Aorta (tissue), 5 donors: ENCODE measurements at places on chromosomes 11 and 22. TPM values are rescaled to one million over a fixed set of nuclear protein-coding genes. Genes with fewer than 3 reads are reported as not detected.

Gene OR51I1
- 0.49 TPM for total RNA-seq

Gene PAX6
- total RNA-seq = not detected

Gene LMO1
- not detected for total RNA-seq

Gene LARGE2
- total RNA-seq = not detected

Gene PGR
- 14.1 TPM for total RNA-seq

Gene OR52I1
- not detected for total RNA-seq

Gene PANX2
- 1.2 TPM for total RNA-seq

Gene CBLIF
- not detected for total RNA-seq

Gene KBTBD3
- 9.9 TPM for total RNA-seq

Gene CCDC34
- 1.4 TPM for total RNA-seq

- no peak for DNase-seq
Measured at GRCh38 chr11:14673824-14674405, 30.3 kb downstream of the PDE3B start.

GRCh38 chr11:87491381-87491780 lies 453.6 kb downstream of the TMEM135 start:
- DNase-seq = no peak

GRCh38 chr11:76635991-76636738 lies 34.4 kb downstream of the LRRC32 start:
- DNase-seq = no peak

DNA sequence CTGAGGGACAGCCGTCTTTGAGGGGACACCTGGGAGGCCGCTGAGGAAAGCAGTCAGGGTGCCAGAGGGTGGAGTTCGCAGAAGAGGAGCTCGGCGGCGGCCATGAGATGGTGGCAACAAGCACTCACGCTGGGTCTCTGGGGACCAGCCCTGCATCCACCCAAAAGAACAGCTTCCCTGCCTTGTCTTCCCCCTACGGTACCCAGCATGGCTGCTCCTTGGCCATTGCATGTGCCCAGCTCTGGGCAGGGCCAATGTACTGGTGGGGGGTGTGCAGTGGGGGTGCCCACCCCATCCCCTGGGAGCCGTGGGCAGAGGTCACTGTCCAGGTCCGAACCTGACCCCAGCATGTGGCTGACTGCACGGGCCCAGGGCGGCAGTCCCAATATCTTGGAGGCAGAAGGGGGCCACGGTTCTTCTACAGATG lies 42.3 kb downstream of the OSBPL5 start:
- peak; percentile 75 for DNase-seq

GRCh38 chr11:12674936-12675696 lies 895 bp downstream of the TEAD1 start:
- peak; percentile 59 for DNase-seq

- no peak for DNase-seq
Measured at GRCh38 chr11:35981581-35981980, 37.7 kb downstream of the LDLRAD3 start.

DNA sequence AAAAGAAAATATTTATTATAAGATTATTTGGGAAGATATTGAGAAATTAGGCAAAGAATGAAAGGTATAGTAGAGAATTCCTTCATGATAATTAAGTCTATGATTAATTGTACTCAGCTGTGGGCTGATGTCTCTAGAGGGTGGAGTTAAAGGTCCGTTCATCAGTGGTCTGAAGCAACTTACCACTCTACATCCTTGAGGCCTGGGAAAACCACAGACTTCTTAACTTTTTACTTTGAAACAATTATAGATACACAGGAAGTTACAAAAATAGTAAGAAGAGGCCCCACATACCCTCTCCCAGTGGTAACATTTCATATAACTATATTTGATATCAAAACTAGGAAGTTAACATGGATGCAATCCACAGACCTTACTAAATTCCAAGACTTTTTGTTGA lies 167.0 kb upstream of the NECTIN1 start:
- no peak for DNase-seq

DNA sequence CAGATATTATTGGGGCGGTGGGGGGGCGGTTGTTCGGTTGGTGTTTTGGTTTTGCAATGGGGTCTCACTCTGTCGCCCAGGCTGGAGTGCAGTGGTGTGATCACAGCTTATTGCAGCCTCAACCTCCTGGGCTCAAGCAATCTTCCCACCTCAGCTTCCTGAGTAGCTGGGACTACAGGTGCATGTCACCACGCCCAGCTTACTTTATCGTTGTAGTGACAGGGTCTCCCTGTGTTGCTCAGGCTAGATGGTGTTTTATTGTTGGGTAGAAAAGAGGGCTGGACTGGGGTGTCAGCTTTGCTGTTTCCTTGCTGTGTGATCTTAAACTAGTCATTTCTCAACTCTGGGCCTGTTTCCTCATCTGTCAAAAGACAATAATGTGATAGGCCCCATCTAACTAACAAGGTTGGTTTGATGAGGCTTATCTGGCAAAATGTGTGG lies 17.5 kb upstream of the MYH9 start:
- DNase-seq = no peak
